ENCODE measurements at places on chromosomes 16 and 17.
A peak's percentile ranks its signal among the peaks of the same experiment; 100 is the strongest.

- peak; percentile 11 for DNase-seq
Observed at GRCh38 chr17:7862692-7863437, 5.1 kb downstream of the CYB5D1 start.

DNA sequence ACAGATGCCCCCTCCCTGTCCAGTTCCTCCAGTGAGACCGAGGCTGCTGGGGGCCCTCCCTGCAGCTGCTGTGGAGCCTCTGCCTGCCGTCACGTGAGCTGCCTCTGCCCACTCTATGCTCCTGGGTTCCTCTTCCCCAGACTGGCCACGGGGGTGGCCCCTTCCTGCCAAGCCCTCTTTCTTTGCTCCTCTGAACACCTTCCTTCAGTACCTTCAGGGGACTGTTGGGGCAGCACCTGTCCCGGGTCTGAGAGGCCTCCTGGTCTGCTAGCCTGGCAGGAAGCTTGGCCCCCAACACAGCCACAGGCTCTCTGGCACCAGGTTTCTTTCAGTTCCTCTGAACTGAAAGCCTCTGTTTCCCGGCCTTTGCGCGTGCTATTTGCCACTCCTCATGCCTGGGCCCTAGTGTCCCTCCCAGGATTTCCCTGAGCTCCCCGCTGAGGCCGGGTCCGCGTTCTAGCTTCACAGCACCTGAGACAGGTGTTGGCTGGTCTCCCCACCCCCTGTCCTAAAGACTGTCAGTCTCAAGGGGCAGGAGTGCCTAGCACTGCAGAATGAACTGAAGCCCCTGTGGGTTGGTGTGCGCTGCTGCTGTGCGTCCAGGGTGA, 6.6 kb upstream of the ATP6V0C start:
- DNase-seq = no peak

DNA sequence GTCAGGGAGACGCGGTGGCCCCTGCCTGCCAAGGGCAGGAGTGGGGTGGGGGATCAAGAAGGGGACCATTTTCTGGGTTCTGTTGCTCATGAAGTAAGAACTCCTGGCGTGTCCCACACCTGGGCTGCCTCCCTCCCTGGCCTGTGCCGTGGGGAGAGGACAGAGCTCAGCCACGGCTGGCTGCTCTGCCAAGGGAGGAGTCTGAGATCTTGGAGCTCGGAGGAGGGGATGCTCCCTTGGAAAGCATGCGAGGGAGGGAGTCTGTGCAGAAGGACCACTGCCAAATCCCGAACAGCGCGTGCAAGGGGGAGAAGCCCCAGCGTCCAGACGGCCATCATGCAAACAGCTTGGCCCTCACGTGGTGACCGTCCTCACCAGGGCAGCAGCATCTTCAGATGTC, 64.2 kb upstream of the ZNF469 start:
- no peak for DNase-seq

GRCh38 chr16:85173146-85173980, 61.1 kb upstream of the CIBAR2 start:
- no peak for DNase-seq

DNA sequence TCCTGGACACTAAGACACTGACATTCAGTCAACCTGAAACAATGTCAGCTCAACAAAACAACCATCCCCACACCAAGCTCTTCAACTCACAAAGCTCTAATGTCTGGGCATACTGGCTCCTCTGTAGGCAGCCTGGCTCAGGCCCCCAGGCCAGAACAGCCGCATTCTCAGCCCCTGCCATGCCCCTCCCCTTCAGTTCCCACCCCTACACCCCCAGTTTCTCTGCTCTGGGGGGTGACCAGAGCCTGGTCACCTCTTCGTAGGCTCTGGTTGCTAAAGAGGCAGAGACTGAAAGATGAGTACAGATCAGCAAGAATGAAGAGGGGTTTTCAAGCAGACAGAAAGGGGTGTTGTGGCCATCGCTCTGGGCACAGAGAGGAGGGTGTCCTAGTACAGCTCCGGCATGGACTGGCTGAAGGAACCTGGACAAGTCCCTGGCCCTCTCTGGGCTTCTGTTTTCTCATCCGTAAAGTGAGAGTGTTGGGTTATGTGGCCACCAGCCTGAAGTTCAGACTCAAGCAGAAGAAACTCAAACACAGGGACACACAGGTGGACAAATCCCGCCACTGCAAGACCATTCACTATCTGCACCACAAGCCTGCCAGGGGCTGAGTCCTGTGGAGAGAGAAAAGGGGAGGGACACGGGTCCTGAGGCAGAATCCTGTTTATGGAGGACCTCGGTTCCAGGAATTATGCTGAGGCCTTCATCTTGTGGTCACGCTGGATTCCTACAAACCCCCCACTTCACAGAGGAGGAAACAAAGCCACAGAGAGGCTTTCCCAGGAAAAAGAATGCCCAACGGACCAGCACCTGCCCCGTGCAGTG, 987 bp upstream of the SLC4A1 start:
- DNase-seq = no peak

DNA sequence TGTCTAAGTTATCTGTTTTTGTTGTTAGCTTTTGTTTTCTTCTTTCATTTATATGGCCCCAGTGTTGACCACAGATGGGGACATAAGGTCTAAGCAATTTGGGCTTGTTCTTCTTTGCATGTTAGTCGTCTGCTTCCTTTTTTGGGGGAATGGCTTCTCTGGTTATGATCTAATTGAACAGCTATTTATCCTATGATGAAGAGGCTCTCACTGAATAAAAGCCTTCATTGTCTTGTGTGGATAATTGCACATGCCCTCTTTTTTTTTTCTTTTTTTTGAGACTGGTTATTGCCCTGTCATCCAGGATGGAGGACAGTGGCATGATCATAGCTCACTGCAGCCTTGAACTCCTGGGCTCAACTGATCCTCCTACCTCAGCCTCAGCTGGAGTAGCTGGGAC, 13.7 kb downstream of the SMARCE1 start:
- DNase-seq = no peak

DNA sequence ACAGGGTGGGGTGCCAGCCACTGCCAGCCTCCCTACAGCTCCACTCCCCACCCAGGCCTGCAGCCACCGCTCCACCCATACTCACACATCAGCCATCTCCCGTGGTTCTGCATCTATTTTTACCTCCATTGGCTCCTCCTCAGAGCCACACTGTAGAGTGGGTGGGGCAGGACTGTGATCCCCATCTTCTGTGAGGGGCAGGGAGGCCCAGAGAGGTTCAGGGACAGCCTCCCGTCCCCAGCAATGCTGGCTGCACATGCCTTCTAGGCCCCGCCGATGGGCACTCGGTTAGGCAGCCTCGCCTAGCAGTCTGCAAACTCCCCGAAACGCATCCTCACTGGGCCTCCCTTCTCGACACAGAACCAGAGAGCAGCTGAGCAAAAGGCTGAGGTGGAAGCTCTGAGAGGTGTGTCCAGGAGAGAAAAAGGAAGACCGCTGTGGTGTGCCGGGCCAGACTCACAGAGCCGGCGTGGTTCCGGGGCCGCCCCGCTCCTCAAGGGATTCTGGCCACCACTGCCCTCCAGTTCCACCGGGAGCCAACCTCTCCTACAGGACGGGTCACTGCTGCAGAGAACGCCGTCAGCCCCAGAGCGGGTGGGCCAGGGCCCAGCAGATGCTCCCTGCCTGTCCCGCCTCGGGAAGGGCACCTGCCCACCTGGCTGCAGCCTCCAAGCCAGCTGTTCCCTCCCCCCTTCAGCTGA, 71.9 kb downstream of the ABR start:
- no peak for DNase-seq

DNA sequence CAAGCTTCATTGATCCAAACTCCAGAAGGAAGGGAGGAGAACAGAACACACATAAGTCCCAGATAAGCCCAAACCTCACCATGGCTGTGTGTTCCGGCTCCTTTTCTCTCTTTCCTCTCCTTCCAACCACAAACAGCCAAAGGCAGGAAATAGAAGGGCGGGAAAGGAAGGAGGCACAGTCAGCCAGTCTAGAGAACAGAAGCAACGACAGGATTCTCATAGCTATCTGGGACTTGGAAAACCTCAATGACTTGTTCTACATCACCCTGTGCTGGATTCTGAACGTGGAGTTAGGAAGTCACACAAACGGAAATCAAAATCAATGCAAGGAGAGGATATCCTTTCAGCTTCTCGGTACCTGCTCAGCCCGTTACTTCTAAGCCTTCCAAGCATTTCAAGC, 9.0 kb downstream of the CRK start:
- DNase-seq = no peak

GRCh38 chr16:65489531-65490023, 367.7 kb upstream of the CDH11 start:
- no peak for DNase-seq

- DNase-seq = no peak
Observed at GRCh38 chr16:20289571-20289970, 37.7 kb downstream of the GP2 start.

GRCh38 chr17:28492352-28493310, 13.5 kb upstream of the FOXN1 start:
- DNase-seq = no peak

DNA sequence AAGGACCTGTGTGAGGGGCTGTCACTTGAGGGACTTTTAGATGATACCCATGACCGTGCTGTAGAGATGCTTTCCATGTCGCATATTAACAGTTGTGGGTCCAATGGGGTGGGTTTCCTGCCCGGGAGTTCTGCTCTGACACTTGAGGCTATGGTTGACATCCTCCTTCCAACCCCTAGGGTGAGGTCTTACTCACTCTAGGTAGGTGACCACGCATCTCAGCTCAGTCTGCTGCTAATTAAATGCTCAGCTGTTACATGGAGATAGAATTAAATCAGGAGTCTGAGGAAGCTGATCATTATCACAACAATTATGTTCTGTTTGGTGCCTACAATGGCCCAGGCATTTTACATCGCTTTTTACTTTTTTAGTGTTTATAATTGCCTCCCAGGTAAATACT, 40.2 kb downstream of the OSBPL7 start:
- no peak for DNase-seq

DNA sequence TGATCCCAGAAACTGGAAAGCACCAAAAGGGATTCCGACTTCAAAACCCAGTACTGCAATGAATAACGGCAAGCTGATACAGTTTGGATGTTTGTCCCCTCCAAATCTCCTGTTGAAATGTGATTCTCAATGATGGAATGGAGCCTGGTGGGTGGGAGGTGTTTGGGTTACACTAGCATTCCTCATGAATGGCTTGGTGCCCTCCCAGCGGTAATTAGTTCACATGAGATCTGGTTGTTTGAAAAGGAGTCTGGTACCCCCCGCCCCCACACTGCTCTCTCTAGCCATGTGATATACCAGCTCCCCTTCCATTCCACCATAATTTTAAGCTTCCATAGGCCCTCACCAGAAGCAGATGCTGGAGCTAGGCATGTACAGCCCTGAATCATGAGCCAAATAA, 40.1 kb downstream of the RANBP10 start:
- no peak for DNase-seq

DNA sequence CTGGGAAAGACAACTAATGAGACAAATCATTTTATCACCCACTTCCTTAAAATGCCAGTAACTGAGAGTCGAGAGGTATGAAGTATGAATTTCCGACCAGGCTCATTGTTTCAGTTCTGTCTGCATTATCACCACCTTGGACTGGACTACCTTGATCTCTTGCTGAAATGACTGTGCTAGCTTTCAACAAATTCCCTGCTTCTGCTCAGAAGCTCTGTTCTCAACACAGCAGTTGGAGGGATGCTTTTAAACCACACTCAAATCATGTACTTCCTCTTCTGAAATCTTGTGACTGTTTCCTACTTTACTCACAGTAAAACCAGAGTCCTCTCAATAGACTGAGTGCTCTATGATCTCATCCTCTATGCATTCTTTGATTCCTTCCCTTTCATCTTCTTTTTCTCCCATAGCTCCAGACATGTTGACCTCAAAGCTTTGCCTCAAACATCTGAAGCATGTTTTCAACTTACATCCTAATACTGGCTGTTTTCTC, 195.8 kb downstream of the KCNJ2 start:
- no peak for DNase-seq

DNA sequence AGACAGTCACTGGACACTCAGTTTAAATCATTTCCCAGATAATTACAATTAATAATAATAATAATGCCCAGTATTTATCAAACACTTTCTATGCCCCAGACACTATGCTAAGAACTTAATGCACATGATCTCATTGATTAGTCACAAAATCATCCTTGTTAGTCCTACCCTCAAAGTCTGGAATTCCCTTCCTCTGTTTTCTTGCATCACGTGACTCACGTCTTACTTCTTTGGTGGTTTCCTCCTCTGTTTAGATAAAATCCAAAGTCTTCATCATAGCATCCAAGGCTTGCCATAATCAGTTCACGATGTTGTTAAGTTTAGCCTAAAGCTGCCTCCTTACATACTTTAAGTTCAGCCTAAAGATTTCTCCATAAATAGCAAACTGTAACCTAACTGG, 471.9 kb downstream of the PMP22 start:
- DNase-seq = no peak

- no peak for DNase-seq
Observed at GRCh38 chr16:8644211-8645140, 23.0 kb downstream of the METTL22 start.

DNA sequence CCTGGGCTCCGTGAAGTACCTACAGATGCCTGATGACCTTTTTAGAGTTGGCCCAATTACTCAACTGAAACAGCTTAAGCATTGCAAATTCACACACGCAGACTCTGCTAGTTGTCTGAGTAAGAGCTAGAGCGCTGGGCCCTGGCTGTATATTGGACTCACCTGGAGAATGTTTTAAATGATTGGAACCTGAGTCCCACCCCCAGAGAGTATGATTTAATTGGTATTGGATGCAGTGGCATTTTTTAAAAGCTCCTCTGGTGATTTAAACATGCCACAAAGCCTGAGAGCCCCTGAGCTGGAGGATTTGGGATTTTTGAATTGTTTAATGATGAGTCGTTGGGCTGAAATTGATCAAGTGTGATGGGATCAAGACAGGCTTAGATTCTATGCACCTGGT, 143.9 kb upstream of the SDK2 start:
- DNase-seq = no peak

DNA sequence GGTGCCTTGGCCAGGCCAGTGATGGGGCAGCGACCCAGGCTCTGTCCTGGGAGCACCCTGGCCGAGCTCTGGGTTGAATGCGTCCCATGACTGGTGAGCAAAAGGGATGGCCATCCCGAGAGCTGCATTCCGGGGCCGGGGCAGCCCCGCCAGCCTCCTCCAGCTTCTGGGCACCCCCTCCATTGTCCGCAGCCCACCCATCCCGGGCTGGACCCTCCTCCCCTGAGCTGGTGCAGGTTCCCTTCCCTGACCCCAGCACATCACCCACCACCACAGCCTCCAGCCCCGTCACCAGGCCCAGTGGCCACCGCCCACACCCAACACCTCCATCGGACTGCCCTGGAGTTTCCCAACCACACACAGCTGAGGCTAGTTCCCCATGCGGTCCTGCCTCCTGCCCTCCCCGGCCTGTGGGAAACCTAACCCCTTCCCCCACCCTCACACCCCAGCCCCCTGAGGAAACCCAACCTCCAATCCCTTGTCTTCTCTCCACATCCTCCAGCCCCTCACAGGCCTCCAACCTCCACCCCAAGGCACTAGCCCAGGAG, 16.2 kb upstream of the PVALEF start:
- DNase-seq = no peak

- no peak for DNase-seq
Observed at GRCh38 chr17:37691807-37692206, 48.6 kb upstream of the DDX52 start.

- peak; percentile 62 for DNase-seq
Observed at GRCh38 chr17:10616502-10617119, 40.5 kb downstream of the MYH3 start.
